Stimulated activated CD4-positive, alpha-beta T cell treated with anti-CD3 and anti-CD28 coated beads, Interleukin-15, amount 100 ng/mL, for 24 hours (primary cell): ENCODE measurements at places on chromosomes 1 and 21.

DNA sequence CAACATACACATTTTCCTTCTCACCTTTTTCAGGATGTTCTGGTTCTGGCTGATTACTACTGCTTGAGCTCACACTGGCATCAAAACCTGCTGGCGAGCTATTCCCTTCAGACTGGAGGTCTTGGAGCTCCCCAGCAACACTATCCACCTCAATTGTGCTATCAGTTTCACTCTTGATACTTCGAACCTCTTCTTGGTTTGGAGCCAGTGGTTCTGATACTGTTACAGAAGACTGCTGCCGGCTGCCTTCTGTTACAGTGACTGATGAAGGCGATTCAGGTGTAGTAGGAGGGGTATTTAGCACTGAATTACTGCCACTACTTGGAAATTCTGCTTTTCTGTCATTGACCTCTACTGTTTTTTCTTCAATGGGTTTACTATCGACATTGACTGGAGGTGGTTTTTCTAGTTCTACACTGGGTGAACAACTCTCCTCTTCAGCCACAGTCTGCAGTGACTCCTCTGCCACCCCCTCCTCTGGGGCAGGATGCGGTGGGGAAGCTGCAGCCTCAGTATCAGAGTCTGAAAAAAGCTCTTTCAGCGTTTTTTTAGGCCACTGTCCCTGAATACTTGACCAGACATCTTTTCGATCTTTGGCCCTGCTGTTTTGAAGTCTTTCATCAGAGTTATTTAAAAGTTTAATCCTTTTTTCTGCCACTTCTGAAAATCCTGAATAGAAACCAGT lies 20.7 kb upstream of the RBM34 start:
- no peak for DNase-seq

DNA sequence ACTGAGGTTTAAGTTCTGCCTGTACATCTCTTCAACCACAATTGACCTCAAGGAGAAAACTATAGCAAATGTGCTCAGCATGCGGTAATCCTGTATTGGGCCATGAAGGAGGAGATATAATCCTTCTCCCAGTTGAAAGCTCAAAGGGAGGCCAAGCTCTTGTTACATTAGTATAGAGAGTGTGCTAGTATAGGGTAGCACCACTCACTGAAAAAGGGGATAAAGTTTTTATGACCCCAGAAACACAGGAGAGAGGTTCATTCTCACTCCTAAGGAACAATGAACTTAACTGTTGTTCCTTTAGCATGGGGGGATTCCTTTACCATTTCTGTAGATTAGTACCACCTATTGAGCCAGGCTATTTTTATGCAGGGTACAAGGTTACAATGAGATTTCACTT lies 267.7 kb downstream of the LRRIQ3 start:
- DNase-seq, result no peak

DNA sequence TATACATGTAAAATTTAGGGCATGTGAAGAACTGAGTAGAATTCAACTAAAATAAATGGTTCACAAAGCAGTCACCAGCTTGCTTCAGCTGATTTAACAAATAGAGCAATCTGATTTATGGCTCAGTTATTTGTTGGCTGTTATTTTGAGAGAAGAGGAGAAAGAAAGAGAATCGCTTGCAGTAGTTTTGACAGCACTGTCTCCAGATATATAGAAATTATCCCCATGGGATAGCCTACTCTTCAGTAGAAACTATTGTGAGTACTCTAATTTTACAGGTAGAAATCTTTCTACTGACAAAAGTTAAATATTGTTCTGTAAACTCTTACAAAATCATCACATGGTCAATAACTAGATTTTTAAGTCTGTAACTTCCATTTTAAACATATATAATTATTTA lies 1098.2 kb downstream of the MRPL39 start:
- DNase-seq, result no peak

DNA sequence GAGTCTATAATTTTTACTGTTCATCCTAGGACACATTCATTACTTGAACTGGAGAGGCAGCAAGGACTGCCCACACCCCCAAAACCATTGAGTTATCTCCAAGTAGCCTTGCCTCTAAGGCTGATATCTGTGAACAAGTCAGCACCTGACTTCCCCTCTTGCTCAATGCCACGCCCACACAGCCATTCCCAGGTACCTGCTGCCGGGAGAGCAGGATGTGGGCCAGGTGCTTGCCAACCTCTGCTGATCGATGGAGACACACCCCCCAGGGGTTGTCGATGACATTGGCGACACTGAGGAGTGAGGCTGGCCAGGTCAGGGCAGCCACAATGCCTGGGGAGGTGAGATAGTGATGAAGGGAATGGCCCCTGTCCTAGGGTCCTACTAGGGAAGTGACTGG lies 60.1 kb downstream of the TMCO4 start:
- DNase-seq, result no peak

DNA sequence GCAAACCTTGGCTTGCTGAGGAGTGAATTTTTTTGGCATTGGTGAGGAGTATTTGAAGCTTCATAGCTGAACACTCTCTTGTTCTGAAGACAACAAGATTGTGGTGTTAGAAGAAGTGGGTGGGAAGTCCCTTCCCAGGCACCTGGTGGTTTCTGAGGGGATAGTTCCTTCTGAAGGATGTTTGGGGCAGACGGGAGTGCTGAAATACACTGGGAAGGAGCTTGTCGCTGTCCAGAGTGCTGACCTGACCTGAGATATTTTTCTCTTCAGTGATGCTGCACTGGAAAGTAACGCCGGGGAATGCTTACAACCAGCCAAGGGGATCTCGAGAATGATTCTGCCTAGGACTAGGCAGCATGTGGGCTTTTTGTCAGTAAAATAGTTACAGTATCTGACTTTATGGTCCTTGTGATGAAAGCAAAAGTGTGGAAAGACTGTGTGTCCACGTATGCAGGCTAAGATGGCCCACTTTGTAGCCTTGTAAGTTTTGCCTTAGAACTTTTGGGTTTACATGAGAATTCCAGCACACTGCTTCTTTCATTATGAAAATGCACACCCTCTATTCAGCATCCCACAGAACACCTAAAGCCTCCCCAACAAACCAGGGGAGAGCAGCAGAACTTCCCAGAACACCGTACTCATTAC lies 33.1 kb upstream of the NFASC start:
- DNase-seq, result peak; percentile 36

GRCh38 chr1:158752155-158752712 lies 2.3 kb upstream of the OR6K6 start:
- no peak for DNase-seq

DNA sequence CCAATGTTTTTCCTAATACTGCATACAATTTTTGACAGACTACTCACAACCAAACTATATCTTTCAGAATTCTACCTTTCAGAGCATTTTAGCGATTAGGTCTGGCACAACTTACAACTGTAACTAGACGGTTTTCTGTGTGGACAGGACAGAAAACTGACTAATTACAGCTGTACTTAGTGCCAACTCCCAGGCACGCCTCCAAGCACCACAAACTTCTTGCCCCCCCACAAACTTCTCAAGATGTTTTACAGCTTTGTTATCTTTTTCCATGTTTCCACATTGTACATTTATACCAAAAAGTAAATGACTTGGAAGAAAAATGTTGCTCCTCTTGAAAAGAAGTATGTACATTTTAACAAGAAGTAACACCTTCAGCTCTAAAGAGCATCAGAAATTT lies 13.8 kb downstream of the LYST start:
- DNase-seq, result no peak

- DNase-seq, result no peak
Measured at GRCh38 chr21:27545754-27546349, 579.0 kb upstream of the ADAMTS5 start.

GRCh38 chr1:36609241-36610027 lies 126.7 kb upstream of the CSF3R start:
- peak; percentile 64 for DNase-seq

DNA sequence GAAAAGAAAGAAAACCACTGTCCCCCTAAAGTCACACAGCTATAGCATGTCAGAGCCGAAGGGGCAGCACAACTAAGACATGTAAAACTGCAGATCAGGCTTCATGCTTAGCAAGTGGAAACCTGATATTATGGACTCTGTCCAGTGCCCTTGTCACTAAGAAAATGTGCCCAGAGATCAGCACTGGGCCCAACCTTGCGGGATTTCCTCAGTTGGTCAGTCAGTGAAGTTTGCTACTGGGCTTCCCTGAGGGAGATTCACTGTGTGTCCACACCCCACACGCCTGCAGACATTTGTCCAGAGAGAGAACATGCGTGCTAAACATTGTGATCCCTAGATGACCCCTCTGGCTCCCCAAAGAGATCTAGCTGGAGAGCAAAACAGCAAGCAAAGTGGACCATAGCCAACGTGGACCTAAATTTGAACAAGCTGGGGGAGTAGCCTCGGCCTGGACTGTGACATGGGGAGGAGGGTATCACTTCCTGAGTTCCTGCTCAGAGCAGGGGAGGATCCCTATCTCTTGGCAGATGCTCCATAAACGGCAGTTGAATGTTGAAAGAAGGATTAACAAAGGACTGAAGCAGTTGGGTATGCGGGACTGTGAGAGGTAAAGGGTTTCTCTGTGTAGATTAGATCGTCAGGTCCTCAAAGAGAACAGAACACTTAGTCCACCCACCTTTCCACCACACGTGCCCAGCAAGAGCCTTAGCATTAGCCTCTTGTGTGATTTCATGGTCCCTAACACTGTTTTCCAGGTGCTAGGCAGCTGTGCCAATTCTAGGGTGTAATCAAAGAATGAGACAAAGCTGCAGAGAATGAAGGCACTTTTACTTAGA lies 53.6 kb downstream of the GLUL start:
- DNase-seq, result no peak
